ENCODE measurements at places on chromosomes 2 and 18.

DNA sequence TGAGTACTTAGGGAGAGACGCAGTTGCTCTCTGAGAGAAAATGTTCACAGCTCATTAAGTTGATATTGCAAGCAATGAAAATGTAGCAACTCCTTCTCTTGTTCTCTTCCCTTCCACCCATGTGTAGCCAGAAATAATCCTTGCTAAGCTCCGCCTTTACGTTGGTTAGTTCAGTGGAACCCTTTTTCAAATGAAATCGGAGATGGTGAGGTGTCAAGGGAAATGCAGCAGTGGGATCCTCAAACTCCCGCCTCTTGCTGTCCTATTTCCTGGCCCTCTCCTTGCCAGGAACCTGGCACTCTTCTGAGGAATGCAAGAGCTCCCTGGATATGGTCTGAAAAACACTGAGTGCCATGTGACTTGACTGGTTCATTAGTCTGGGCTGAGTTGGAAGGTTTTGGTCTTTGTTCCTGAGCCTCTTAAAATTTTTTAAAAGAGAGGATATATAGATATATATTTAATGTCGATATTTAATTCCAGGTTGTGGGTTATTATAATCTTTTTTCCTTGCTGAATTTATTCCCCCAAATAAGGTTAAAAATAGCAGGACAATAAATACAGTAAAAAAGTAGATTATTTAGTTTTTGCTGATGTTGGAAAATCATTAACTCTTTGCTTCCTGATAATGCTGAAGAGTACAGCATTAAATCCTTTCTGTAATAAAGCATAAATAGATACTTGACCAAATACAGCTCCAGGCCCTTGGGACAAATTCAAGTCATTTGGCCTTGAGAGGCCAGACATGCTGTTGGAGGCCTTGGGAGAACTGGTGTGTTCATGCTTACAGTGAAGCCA is 116.2 kb downstream of the EML6 start:
- no peak for DNase-seq

GRCh38 chr2:78486565-78486964 is 538.9 kb upstream of the REG3G start:
- DNase-seq, result no peak

DNA sequence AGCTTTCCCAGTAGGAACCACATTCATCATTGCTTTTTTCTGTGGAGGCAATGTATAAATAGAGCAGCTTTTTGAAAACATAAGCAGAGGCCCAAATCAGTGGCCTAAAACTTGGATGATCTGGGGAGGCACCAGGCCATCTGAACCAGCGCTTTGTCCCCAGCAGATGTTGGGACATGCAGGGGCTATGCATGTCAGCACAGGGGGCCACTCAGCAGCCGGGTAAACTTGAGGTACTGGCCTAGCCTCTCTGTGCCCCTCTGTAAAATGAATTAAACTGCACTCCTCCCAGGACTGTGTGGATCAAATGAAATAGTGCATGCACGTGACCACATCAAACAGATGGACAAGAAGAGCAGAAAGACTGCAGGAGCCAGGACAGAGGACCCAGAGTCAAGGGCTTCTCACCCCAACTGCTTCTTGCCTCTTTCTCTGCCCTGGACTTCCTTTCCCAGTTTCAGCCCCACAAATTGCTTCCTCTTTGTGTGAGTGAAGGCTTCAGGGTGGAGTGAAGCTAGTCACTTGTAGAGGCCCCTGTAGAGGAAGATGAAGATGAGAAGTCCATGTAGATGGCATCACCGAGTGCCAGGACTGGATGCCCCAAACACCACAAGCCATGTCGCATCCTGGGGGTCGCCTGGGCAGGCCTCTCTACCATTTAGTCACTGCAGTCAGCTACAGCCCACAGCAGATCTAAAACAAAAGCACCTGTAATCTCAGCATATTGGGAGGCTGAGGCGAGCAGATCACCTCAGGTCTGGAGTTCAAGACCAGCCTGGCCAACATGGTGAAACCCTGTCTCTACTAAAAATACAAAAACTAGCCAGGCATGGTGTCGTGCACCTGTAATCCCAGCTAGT is 53.2 kb downstream of the IMPA2 start:
- no peak for DNase-seq

GRCh38 chr2:109562421-109562820 is 51.3 kb downstream of the SEPTIN10 start:
- DNase-seq, result no peak

DNA sequence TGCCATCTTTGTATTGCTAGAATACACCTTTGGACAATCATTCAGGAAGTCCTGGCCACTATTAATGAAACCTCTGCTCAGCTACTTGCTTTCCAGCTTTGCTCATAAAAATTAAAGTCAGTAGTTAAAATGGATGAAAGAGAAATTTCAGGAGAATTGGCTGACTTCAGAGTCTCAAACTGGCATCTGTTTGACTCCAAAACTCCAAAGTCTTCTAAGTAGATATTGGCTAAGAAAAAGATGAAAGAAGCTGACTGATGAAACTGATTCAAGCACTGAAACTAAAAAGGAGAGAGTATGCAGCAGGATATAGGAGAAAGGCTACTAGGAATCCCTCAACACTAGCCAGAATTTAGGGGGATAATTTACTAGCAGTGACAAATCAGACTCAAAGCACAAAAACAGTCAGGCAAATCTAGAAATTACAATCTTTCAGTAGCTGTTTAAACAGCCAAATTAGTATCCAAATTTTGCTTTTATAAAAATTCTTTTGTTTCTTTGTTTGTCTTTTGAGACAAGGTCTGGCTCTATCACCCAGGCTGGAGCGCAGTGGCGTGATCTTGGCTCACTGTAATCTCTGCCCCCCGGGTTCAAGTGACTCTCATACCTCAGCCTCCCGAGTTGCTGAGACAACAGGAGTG is 52.1 kb upstream of the DTNA start:
- DNase-seq, result no peak

DNA sequence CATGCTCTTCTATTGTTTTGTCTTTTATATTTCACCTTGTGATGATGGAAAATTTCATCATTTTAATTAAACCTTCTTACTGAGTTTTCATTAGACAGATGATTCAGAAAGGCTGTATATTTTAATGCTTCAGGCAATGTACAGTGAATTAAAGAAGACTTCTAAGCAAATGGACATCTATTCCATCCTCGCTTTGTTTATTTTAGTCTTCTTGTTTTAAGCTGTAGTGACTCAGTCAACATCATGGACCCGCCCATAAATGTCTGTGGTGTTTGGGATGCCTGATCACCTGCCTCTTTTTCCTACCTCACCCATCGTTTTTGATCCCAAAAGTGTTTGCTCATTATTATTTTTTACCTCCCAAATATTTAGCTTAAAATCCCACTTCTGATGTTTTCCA is 43.1 kb downstream of the KYNU start:
- no peak for DNase-seq

- no peak for DNase-seq
These were observed 57.4 kb upstream of the MSH2 start for GRCh38 chr2:47345590-47345924.

DNA sequence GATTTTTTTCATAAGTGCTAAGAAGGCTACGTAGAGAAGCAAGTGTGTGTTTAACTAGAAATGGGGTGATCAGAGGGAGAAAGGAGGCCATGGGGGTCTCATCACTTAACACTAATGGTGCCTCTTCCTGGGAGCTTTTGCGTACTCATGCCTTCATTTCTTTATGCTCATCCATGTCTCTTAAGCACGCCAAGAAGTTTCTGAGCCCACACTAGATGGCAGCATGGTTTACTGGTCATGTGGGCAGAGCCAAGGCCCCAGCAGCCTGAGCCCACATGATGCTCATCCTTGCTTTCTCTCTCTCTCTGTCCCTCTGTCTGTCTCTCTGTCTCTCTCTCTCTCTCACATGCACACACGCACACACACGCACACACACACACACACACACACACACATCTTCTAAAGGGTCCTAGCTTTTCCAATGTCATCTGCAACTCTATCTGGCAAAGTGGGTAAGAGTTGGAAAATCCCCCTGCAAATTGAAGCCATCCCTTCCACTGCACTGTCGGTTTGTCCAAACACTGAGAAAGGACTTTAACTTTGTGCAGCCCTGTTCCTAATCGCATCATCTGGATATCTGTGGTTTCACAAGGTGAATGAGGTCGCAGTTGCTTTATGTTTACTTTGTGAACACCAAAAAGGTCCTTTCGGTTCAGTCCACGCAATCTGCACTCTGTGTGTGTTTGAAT is 137.1 kb upstream of the CCDC68 start:
- no peak for DNase-seq

DNA sequence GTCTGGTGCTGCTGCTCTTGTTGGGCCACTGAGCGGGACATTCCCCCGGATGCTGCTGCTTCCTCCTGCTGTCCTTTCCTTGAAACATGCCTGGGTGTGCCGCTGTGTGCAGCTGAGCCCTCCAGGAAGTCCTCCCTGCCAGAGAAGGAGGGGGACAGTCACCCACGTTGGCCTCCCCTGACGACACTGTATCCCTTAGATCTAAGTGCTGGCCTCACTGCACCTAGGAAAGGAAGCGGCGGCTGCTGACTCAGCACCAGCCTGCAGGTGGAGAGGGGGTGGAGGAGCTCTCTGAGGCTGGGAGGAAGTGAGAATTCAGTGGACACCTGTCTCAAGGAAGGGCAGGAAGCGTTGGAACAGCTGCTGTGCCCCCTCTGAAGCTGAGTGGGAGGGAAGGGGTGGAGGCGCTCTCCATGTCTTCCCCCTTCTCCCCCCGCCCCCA is 239.8 kb downstream of the HAUS1 start:
- DNase-seq, result no peak

DNA sequence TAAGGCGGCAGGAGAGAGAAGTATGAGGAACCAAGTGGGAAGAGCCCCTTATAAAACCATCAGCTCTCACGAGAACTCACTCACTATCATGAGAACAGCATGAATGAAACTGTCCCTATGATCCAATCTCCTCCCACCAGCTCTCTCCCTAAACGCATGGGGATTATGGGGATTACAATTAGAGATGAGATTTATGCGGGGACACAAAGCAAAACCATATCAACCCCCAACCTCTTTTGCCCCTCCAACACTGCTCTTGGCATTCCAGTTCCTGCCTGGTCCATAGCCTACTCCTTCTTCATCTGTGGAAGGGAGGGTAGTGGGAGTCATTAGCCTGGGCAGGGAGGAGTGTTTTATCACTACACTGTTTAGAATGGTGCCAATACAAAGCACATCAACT is 1.4 kb upstream of the EHD3 start:
- DNase-seq, result no peak

DNA sequence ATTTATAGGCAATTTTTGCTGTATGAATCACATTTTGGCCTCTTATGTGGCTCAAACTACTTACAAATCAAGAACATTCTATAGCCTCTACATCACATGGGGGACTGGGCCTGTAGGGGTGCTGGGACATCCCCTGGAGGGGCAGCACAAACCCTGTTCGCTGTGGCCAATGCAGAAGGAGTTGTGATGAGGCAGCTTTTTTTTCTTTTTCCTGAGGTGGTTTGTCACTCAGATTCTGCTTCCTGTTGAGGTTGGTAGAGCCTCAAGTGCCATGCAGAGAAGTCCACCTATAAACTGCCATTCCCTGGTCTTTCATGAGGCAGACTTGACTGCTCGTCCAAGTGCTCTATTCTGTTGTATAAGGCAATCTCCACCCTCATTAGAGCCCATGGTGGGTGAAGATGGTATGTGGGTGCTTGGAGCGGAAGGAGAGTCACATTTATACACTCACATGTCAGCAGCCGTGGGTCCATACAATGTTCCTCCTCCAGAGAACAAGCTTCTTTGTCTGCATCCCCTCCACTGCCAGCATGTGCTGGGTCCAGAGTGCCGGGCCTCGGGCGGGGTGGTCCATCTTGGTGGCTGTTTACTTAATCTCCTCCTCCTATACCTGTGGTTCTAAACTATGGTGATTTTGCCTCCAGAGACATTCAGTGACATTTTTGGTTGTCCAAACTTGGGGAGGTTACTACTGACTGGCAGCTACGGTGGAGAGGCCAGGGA is 120.3 kb downstream of the ACOXL start:
- no peak for DNase-seq

Measured in NCI-H187 treated with DMSO at 0.1 percent for 48 hours (cell line).